ENCODE measurements at places on chromosomes 16 and 17.

DNA sequence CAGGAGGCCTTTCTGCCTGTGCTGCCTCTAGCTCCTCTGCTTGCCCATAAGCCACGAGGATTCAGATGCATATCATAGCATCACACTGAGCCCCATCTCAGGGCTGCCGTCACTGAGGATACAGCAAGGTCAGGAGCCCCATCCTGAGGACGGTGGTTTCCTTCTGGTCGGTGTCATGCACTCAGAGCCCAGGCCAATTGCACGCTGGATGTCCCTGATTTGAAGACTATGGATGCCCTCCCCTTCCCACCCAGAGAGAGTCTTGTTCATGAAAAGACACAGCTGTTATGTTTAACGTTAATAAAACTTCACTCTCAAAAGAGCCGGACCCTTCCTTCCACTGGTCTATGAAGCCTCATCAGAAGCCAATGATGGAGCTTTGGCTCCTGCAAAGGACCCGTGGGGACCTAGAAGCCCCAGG is 19.9 kb downstream of the COTL1 start:
- no peak overlapping the region for H3K4me3 ChIP-seq
- H3K36me3 ChIP-seq, result no peaks in the 10 kb centered on the region
- H3K4me1 ChIP-seq, result peaks cover 3% of the 10 kb centered on the region
- no peaks in the 10 kb centered on the region for H3K27me3 ChIP-seq
- no peak for DNase-seq

DNA sequence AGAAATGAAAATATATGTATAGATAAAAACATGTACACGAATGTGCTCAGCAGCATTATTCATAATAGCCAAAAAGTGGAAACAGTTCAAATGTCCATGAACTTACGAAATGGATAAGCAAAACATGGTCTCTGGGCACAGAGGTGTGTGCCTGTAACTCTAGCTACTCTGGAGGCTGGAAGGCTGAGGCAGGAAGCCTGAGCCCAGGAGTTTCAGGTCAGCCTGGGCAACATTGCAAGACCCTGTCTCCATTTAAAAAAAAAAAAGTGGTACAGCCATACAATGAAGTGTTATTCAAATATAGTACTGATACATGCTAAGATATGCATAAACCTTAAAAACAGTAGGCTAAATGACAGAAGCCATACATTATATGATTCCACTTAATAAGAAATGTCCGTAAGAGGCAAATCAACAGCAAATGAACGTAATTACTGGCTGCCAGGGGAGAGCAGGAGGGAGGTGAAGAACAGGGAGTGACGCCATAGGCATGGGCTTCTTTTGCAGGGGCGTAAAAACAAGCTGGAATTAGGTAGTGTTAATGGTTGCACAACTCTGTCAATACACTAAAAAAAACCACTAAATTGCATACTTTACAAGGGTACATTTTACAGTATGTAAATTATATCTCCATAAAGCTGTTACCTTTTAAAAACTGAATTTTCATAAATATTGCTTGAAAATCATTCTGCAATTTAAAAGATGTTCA is 87.2 kb upstream of the PLEKHM1 start:
- peaks cover 7% of the 10 kb centered on the region for H3K4me1 ChIP-seq
- peaks cover 4% of the 10 kb centered on the region for H3K36me3 ChIP-seq
- no peaks in the 10 kb centered on the region for H3K27me3 ChIP-seq

GRCh38 chr17:81253358-81254131 is 14.4 kb downstream of the NDUFAF8 start:
- H3K36me3 ChIP-seq, result no peaks in the 10 kb centered on the region
- no peak overlapping the region for H3K4me3 ChIP-seq
- DNase-seq, result no peak
- no peaks in the 10 kb centered on the region for H3K27me3 ChIP-seq
- no peak overlapping the region for H3K27ac ChIP-seq
- H3K4me1 ChIP-seq, result peaks cover 2% of the 10 kb centered on the region

- H3K27me3 ChIP-seq, result no peaks in the 10 kb centered on the region
- H3K4me3 ChIP-seq, result no peak overlapping the region
- H3K36me3 ChIP-seq, result no peaks in the 10 kb centered on the region
- no peak for DNase-seq
These were observed 100.5 kb upstream of the SHISA6 start for GRCh38 chr17:11140501-11140900.

DNA sequence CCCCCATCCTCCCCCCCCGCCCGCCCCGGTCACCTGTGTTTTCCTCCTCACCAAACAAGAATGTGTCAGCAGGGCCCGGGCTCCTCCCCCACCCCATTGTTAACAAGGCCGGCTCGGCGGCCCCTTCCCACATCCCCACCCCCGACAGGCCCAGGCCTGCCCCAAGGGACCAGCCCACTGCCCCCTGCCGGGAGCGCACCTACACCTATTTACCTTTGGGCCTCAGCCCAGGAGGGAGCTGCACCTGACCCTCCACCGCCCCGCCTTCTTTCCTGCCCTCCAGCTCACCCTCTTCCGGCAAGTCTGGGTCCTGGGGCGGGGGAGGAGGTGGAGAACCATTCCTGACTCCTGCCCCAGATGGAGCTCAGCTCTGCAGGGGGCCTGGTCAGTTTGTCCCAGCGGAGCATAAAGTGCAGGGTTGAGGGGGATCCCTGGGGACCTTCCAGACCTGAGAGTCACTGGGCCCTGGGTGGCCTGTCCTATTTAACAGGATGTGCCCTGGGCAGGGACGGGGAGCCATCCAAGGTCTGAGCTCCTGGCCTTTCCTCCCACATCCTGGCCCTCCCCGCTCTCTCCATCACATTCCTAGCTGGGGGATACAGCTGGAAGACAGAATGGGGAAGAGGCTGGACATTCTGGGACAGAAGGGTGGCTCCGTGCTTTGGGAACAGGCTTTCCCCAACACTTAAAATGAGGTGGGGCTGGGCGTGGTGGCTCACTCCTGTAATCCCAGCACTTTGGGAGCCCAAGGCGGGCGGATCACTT is 8.3 kb downstream of the FOXJ1 start:
- peaks cover 28% of the 10 kb centered on the region for H3K4me1 ChIP-seq
- no peak for DNase-seq
- no peak overlapping the region for H3K27ac ChIP-seq
- peaks cover 3% of the 10 kb centered on the region for H3K27me3 ChIP-seq

DNA sequence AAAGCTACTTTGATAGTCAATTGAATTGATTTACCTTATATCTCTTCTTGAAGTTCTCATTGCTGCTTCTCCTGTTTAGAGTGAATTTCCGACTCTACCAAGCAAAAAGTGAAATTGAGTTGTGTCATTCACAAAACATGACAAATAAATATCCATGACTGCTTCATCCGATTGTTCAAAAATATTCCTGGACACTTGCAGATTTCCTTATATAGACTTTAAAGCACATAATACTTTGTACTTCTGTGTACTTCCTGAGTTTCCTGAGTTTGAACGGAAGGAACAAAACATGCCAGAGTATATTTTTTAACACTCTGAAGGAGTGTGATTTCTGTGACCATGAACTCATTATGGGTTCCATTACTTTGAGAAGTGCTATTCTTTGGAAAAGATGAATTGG is 20.5 kb upstream of the VAT1L start:
- no peaks in the 10 kb centered on the region for H3K36me3 ChIP-seq
- H3K4me3 ChIP-seq, result no peak overlapping the region
- H3K27me3 ChIP-seq, result no peaks in the 10 kb centered on the region
- DNase-seq, result no peak
- H3K27ac ChIP-seq, result no peak overlapping the region
- no peaks in the 10 kb centered on the region for H3K4me1 ChIP-seq

GRCh38 chr16:85639529-85640253 is 26.6 kb downstream of the GSE1 start:
- peaks cover 2% of the 10 kb centered on the region for H3K4me1 ChIP-seq
- H3K27me3 ChIP-seq, result no peaks in the 10 kb centered on the region
- no peak for DNase-seq

DNA sequence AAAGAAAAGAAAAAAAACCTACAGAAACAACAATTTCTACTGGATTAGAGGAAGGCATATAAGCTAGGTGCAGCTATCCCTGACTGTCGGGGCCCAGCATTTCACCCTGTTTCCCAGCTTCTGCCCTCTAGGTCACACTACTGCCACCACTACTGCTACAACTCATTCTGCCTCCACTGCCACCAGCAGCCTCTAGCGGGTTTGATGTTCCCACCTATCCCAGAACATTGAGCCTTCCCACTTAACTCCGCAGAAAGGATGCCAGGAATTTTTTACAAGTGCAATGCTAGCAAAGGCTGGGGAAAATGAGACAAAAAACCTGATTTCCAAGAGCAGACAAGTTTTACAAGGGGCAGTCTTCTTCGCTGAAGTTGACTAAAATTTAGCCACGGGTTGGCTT is 10.4 kb downstream of the ADCY9 start:
- no peaks in the 10 kb centered on the region for H3K36me3 ChIP-seq
- no peak for DNase-seq
- H3K27me3 ChIP-seq, result no peaks in the 10 kb centered on the region
- no peaks in the 10 kb centered on the region for H3K4me1 ChIP-seq

- no peak for DNase-seq
- H3K4me3 ChIP-seq, result no peak overlapping the region
- H3K36me3 ChIP-seq, result no peaks in the 10 kb centered on the region
- peaks cover 5% of the 10 kb centered on the region for H3K4me1 ChIP-seq
These were observed 131.3 kb downstream of the NLK start for GRCh38 chr17:28173801-28174200.

DNA sequence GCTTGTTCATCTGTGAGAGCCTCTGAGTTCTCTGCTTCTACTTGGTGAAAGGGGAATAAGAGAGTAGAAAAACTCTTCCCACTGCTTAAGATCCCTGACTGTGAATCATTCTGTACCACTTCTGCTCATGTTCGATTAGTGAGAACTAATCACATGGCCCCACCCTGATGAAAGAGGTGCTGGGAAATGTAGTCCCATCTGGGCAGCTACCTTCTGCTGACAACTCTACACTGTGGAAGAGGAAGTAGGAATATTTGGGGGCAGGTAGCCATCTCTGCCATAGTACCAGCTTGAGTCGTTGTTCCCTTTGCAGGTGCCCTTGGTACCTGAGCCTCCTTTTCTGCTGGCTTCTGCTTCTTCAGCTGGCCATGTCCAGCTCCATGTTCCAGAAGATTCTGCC is 29.9 kb downstream of the NKD1 start:
- H3K27ac ChIP-seq, result no peak overlapping the region
- H3K36me3 ChIP-seq, result no peaks in the 10 kb centered on the region
- DNase-seq, result no peak
- no peaks in the 10 kb centered on the region for H3K4me1 ChIP-seq

- no peak for DNase-seq
- no peaks in the 10 kb centered on the region for H3K36me3 ChIP-seq
- H3K27me3 ChIP-seq, result no peaks in the 10 kb centered on the region
- H3K27ac ChIP-seq, result no peak overlapping the region
- no peak overlapping the region for H3K4me3 ChIP-seq
These were observed 34.9 kb downstream of the PRKCA start for GRCh38 chr17:66337268-66337667.

DNA sequence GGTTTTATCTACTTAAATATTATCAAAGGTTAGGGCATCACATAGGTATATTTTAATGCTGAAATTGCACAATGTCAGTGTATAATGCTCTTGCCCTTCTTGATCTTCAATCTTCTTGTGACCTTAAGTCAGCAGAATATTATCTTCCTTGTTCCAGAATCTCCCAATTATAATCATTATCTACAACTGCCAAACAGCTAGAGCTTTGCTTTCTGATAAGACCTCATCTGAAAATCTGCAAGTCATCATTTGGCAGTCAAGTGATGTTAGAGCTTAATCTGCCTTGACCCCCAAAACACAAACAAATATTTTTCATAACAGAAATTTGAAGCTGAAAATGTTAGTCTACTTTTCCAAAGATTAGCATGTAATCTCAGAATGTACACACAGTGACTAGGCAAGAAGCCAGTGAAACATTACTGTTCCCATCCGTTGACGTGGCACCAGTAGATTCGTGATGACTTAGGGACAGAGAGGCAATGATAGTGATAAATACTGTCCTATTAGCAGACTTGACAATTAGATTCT is 19.8 kb downstream of the REXO5 start:
- no peak overlapping the region for H3K27ac ChIP-seq
- no peak overlapping the region for H3K4me3 ChIP-seq
- H3K27me3 ChIP-seq, result no peaks in the 10 kb centered on the region

DNA sequence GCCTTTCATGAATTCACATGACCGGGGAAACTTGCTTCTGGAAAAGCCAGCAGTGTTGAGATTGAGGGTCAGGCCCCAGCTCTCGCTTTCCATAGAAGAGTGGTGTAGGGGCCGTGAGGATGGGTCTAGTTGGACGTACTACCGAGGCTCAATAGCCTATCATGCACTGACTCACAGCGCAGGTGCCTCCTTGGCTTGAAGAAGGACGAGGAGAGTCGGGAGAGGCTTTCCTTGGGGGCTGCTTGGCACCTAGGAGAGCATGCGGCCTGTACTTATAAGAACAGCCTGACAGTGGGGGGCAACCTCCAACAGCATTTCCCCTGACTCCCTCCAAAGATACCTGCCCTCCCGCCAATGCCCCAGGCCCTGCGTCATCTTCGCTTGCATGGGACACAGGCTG is 37.6 kb downstream of the WSCD1 start:
- no peaks in the 10 kb centered on the region for H3K4me1 ChIP-seq
- no peak overlapping the region for H3K27ac ChIP-seq
- no peaks in the 10 kb centered on the region for H3K36me3 ChIP-seq
- no peak for DNase-seq
- H3K27me3 ChIP-seq, result no peaks in the 10 kb centered on the region

- peaks cover 3% of the 10 kb centered on the region for H3K27me3 ChIP-seq
- H3K27ac ChIP-seq, result no peak overlapping the region
- H3K4me1 ChIP-seq, result no peaks in the 10 kb centered on the region
- no peaks in the 10 kb centered on the region for H3K36me3 ChIP-seq
- DNase-seq, result no peak
These were observed 6.5 kb downstream of the SCGB1C2 start for GRCh38 chr17:143785-144281.

GRCh38 chr16:11224894-11225676 is 30.9 kb downstream of the SOCS1 start:
- no peak for DNase-seq
- no peaks in the 10 kb centered on the region for H3K4me1 ChIP-seq
- no peaks in the 10 kb centered on the region for H3K27me3 ChIP-seq
- H3K36me3 ChIP-seq, result no peaks in the 10 kb centered on the region
- H3K27ac ChIP-seq, result no peak overlapping the region

- no peak overlapping the region for H3K27ac ChIP-seq
- H3K4me3 ChIP-seq, result no peak overlapping the region
- H3K4me1 ChIP-seq, result peaks cover 3% of the 10 kb centered on the region
- H3K36me3 ChIP-seq, result no peaks in the 10 kb centered on the region
- no peak for DNase-seq
- no peaks in the 10 kb centered on the region for H3K27me3 ChIP-seq
These were observed 2.3 kb upstream of the CDK3 start for GRCh38 chr17:75998327-75998795.

GRCh38 chr17:41624208-41625101 is at the start of gene KRT17:
KRT17 (minus strand) TSS chr17:41624575; CDS start chr17:41624509, 66 bp downstream.
- no peak for DNase-seq
- no peak within 1 kb of the TSS for H3K27ac ChIP-seq
- H3K27me3 ChIP-seq, result no peaks in the 10 kb centered on the region
- no peaks in the 10 kb centered on the region for H3K4me1 ChIP-seq
